ENCODE measurements at places on chromosomes 6 and 20.

DNA sequence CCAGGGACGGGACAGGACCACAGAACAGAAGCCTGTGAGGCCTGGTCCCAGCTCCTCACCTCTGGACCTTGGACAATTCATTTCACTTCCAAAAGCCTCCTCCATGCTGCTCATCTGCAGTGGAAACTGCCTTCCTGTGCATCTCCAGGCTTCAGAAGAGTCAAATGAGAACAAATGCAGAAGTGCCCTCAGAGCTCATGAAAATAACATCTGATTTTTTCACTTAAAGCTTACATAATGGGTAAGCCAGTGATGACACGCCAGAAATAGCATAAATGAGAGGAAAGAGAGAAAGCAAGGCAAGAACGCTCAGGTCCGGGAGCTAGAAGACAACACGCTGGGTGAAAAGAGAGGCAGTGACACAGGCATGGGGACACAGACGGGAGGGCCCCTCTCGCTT lies 7.9 kb downstream of the CNKSR3 start:
- DNase-seq, result no peak

DNA sequence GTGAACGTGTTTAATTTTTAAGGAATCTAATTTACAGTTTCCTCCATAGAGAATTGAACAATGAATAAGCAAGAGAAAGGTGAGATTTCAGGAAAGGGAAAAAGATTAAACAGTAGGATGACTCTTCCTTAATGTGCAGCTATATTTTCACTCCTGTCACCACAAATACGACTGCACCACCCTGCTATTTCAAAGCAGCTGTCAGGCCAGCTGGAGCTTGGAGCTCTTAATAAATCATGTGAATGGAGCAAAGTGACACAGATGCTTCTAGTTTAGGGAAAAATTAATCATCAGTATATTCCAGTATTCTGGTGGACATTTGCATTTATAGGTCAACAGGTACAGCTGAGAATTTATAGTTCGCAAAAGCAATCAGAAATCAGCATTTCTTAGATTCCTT lies 56.5 kb upstream of the PKIB start:
- no peak for DNase-seq

DNA sequence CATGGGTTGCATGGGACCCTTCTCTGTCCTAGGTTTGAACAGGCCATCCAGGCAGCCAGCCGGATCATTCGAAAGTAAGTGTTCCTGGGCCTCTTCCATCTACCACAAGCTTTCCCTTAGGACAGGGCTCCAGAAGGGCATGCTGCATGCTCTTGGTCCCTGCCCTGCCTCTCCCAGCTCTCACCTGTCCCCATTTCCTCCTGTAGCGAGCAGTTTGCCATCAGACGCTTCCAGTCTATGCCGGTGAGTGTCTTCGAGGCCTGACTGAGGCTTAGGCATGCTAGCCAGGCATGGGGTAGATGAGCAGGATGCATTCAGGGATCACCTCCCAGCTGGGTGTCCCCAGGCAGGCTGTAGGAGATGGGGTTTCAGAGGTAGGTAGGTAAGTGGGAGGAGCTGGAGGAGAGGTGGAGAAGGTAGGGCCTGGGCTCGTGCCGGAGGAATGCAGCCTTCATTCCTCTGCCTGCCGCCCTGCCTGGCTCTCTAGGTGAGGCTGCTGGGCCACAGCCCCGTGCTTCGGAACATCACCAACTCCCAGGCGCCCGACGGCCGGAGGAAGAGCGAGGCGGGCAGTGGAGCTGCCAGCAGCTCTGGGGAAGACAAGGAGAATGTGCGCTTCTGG lies 4.3 kb downstream of the CDC25B start:
- DNase-seq, result no peak

DNA sequence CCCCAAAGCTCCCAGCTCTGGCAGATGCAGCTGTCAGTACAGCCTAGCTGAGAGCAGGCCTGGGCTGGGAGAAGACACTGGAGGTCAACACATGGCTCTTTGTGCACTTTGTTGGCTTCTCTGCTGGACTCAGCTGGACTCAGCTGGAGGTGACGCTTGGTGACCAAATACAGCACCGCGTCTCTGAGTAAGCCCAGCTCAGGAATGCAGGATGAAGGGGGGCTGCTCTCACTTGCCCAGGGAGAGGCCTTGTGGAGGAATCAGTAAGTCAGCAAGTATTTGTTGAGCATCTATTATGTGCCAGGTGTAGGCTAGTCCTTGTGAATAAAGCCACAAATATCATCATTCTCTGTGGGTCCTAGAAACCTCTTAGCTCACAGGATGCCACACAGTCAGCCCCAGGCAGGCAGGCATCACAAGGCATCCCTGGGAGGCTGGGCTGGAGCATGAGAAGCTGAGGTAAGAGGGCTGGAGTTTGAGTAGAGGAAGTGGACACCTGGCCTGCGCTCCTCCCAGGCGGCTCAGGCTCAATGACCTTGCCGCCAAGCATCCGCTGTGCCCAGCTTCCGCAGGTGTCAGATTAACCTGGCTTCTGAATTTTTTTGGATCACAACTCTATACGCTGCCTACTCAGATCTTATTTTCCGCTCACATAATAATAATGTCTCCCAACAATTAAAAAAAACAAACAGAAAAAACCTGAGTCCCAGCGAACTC lies 95.4 kb downstream of the TMEM170B start:
- no peak for DNase-seq

DNA sequence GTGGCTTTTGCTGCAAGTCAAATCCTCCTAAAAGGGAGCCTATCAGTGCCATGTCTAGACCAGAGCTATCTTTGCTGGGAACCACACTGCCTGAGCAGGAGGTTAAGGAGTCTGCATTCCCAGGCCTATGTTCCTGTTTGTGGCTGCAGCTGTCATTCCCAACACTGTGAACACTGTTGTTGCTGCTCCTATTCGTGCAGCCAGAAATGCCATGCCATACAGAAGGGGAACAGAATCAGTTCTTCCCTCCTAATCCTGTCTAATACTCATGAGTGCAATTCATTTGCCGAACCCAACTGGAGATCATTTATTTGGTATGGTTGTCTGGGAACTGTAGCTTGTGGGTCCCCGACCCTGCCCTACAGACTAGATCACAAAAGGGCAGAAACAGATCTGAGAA lies 406.5 kb upstream of the GJE1 start:
- no peak for DNase-seq

- no peak for DNase-seq
These were observed 81.5 kb upstream of the F13A1 start for GRCh38 chr6:6402006-6402405.

DNA sequence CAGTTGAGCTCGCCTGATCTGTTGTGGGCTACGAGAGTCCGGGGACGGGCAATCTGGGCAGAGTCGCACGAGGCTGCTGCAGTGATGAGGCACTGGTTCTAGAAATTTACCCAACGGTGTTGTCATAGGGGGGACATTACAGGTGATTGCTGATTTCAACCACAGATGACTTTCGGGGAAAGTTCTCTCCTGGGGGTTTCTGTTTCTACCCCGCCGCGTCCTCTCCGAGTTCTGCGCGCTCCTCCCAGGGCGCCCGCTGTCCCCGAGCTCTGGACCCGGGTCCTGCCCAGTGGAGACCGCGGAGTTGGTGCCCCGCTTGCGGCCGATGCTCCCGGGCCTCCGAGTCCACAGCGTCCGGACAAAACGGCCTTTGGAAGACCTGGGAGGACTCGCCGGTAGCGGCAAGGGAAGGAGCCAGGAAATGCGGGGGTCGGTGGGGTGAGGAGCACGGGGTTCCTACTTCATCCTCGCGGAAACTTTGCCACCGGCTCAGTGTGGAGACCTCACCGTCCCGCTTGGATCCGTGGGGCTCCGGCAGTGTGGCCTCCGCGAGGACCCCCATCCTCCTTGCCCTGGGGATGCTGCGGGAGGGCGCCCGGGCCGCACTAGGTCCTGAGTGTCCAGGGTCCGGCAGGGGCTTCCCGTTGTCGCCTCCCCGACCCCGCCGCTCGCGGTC lies 12.3 kb upstream of the RAET1L start:
- DNase-seq, result no peak

Measured in activated CD4-positive, alpha-beta T cell treated with anti-CD3 and anti-CD28 coated beads, Interleukin-2, amount 50 U/mL, for 24 hours (primary cell).